NCI-H1436 treated with DMSO at 0.1 percent for 48 hours (cell line): ENCODE measurements at places on chromosomes 6 and 20.

DNA sequence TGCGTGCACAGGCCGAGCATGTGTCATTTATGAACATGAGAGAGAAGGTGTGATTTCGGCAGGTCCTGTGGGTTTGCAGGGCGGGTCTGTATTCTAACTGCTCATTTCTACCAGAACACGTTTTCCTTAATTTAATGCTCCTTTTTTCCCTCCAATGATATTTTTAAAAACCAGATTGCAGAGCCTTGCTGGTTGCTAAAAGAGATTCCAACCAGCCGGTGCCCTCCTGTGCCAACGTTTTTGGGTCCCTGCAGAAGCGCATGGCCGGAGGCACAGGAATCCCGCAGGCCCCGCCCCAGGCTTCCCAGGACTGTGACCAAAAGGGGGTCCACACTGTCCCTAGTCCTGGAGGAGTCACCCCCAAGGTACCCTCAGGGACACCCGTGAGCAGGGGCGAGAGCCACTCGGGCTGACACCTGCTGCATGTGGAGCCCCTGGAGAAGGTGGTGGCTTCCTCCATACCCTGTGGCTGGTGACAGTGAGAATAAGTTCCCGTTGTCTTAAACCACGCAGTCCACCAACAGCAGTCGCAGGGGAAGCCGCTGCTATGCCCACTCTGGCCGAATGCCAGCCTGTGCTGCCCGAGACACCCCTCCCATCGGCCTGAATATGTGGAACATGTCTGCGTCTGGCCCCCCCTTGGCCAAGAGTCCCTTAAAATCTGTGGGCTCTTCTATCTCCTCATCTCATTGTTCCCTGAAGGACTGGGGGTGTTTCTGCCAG, 15.7 kb upstream of the NTSR1 start:
- no peak for DNase-seq

DNA sequence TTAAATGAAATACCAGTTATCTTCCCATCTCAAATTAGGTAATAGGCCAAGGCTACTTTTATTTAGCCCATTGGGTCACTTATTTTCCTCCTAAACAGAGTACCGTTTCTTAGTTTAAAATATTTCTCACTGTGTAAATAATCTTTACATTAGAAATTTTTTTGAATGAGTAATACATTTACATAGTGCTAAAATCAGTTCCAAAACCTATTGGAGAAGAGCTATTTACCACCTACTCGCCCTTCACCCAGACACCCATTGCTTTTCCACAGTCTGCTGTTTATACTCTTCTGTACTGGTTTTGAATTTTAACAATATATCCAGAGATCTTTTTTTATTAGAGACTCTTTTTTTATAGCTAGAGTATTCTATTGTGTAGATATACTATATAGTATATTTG, 36.9 kb downstream of the MCM8 start:
- DNase-seq = no peak

DNA sequence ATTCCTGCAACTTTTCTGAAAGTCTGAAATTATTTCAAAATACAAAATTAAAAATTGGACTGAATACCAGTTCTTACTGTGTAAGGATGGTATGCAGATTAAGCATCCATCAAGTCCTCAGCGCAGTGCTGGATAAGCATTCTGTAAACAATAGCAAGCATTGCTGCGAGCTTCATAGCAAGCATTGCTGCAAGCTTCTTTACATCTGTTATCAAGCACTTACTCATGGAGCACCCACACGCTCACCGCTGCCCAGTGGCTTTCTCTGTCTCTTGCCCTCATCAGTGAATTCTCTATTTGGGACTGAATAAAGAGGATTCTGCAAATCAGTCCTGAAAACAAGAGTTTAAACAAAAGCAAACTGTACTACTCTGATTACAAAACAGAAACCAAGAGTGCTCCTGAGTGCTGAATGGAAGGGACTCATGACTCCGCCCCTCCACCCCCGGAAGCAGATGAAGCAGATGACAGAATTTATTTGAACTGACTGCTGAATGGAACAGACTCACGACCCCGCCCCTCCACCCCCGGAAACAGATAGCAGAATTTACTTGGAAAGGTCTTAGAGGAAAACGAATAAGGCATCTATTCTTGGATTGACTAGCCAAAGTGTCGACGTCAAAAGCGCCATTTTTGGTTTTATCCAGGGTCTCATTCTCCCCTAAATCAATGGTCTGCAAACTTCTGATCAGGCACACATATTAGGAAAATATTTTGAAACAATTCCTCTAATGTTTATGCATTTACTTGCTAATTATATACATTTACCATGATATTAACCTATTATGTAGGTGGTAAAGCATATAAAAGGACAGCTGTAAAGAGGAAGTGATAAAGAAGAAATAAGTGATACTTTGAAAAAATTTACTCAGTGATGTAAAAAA, 22.1 kb upstream of the EYA2 start:
- no peak for DNase-seq

DNA sequence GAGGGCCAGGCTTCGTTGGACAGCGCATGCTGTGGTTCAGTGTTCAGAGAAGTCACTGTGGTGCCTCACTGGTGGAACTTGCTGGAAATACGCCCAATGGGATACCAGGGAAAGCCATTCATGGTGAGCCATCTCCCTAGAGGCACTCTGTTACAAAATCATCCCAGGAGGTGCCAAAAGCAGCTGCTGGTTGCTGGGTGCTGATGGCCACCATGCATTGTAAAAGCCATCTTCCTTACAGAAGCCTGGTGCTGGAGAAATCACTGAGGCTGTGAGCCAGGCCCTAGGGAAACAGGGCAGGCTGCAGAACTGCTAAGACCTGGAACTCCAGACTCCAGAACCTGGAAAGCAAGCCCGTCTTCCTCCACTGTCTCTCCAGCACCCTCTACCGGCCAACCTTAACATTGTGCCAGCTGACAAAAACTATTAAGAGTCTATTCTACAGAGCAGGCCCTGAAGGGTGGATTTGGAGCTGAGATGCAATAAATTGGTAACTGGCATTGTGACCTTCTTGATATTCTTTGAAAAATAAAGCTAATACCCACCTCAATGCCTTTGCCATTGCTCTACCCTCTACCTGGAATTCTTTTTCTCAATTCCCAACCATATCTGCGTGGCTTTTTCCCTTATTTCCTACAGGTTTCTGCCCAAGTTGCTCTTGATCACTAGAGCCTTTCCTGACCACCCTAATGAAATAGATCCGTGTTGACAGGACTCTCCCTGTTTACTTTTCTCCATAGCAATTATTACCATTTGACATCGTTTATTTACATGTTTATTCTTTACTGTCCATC, 18.5 kb downstream of the SNRPB start:
- no peak for DNase-seq

GRCh38 chr6:106254636-106255035, 70.9 kb downstream of the ATG5 start:
- DNase-seq = no peak

GRCh38 chr6:138107752-138108592, 753 bp upstream of the PERP start:
- DNase-seq = no peak
